ENCODE measurements at places on chromosomes 2 and 18.

DNA sequence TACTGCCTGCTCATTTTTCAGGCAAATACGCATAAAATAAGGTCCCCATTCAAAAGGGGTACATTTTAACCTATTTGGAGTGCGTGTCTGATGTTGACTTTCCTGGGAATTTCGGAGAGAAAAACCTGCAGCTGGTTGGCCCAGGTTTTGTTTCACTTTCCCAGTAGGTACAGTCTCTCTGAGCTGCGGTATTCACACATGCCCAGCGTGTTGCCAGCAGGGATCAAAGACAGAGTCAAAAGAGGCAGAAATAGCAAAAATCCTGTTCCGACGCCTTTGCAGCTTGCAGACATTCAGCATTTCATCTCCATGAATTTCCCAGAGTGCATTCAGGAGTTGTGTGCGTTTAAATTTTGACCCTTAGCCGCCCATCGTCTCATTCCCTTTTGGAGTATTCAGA lies 855.4 kb upstream of the CELF4 start:
- no peak for DNase-seq

DNA sequence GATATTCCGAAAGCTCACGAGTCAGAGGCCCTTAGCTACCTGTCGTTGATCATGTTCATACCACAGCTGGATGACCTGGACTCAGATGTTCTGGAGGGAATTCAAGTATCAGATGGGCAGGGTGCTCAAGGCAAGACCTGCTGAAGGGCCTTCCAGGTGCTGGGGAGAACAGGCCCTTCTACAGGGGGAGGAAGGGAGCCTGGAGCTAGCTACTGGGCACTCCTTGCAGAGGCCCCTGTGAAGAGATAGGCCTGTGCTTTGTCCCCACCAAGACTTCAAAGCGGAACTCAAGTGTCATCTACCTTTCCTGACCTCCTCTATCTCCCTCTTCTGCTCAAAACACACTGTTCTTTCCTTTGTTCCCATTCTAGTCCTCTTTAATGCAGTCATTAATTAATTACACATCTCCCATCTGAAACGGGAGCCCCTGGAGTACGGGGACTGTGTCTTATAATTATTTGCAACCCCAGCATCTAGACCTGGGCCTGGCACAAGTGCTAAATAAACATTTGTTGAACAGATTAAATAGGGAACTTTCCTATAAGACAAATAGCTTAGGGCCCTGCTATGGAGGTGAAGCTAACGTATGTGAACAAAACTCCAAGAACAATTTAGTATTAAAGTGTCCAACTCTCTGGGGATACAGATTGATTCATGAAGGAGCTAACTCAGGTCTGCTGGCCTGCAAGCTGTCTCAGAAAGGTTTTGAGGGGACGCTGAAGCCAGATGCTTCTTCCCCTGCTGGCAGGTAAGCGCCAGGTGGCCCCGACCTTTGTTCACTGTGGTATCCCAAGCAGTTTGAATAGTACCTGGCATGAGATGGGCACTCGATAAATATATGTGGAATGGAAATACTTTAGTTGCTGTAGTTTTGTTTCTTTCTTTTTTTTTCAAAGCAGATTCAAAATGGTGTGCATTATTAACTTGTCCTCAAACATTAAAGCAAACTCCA lies 22.0 kb downstream of the RHOB start:
- DNase-seq = no peak

GRCh38 chr2:45331410-45331786 lies 279.7 kb downstream of the SRBD1 start:
- no peak for DNase-seq

DNA sequence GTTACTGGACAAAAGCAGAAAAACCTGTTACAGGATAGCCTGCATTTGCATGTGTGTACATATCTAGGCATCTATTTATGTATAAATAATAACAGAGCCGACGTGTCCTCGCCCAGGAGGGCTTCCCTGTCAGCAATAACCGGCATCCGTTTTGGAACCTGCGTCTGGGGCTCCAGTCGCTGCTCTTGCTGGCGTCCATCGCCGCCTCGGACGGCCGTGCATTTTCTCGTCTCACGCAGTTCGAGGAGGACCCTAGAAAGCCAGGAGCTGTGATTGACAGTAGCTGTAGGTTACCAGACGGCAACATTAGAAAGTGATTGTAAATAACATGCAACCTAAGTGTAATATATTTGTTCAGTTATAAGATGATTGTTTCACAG lies 132.6 kb downstream of the NFATC1 start:
- no peak for DNase-seq

DNA sequence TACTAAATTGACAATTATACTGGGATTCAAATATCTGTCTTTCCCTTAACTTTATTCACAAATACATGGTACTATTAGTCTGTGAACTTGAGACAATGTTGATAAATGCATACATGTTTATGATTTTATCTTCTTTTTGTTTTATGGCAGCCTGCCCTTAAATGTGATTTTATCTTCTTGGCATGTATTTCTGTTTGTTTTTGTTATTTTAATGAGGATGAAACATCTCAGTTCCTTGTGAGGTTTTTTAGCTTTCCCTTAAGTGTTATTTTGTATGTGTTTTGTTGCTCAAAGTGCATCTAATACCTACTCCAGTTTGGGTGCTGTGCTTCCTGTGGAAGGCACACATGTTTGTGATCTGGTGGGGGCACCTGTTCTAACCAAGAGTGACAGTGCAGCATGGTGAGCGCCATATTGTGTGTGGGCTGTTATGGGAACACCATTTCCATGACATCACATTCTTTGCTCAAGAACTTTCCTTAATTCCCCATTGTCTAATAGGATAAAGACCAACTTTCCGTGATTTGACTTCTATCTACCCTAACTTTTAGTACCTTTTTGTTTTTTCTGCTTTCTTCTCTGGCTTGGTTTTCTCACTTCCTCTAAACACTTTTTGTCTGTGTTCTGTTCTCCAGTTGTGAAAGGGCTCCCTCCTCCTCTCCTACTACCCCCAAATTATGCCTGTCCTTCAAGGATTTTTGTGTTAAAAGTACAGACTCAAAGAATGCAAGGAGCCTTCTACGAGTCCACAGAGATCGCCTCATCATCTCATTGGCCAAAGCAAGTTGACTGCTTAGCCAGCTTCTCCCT lies 162.1 kb upstream of the TTC39C start:
- no peak for DNase-seq

GRCh38 chr2:236728916-236729670 lies 159.5 kb downstream of the ACKR3 start:
- DNase-seq = no peak

- DNase-seq = no peak
These were observed 33.3 kb downstream of the WDR75 start for GRCh38 chr2:189474526-189474925.

DNA sequence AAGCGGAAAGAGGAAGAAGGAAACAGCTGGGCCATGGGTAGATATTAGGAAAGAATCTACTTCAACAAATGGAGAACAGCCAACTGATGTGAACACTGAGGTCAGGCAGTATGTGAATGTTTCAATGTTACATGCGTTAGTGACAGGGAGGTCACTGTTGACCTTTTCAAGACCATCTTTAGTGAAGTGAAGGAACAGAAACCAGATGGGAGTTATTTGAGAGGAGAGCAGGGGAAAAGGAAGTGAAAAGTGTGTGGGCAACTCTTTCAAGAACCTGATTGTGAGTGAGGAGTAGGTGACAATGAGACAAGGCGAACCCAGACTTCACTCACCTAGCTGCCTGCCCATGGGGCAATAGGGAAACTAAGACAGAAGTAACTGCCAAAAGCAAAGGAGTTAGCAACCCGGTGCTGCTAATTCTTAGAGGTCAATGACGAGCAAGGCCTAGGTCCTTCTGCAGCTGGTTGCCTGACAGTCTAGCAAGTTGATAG lies 67.0 kb downstream of the SP3 start:
- DNase-seq = no peak

DNA sequence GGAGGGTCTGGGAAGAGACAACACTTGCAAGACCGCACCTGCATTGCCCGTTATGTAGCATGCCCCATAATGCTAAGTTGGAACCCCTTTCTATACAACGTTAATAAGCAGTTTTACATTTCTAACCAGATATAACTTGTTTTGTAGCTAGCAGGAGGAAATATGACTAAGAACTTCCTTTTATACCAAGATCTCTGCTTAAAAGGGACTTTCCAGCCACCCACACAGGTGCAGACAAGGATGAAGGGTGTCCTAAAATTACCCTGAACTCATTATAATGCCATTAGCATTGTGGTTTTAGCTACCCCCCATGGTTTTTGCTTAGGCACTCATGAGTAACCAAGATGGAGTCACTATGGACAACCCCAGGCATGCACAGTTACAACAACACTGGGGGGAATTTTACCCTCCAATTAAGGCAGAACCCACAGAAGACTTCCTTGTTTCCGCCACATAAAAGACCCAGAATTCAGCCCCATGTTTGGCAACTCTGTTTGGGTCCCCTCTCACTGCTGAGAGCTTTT lies 362.8 kb downstream of the CBLN2 start:
- no peak for DNase-seq

GRCh38 chr18:76353046-76353445 lies 142.0 kb downstream of the ZNF516 start:
- no peak for DNase-seq

DNA sequence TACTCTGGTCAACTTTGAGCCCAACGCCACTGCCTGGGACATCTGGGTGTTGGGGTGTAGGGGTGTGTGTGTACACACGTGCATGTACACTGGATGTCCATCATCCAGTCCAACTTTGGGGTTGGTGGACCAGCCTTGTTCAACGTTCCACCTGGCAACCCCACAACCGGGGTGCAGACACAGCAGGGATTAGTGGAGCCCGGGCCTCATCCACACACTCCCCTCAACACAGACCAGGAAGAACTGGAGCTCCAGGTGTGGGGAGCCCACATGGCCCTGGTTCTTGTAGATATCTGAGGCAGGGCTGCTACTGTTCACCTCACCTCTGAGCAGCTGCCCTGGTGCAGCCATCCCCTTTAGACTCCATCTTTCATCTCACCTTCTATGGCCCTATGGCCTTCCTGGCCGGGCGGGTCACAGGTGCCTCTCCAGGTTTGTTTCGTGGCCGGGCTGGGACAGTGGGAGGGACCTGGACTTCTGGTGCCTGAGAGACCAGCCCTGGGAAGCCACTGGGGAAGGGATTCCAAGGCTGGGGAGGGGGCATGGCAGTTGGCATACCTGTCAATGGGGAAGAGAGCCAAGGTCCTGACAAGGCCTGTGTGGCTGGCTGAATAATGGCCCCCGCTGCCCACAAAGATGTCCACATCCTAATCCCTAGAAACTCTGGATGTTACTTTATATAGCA lies 7.5 kb downstream of the NEU2 start:
- DNase-seq = no peak

- no peak for DNase-seq
These were observed 180.4 kb downstream of the TRIB2 start for GRCh38 chr2:12897181-12897580.

- no peak for DNase-seq
These were observed 21.5 kb upstream of the GNAL start for GRCh38 chr18:11667578-11667977.

GRCh38 chr2:159793326-159793725 lies 4.7 kb downstream of the CD302 start:
- no peak for DNase-seq

- DNase-seq = no peak
These were observed 301.3 kb downstream of the EPHA4 start for GRCh38 chr2:221270806-221271205.

GRCh38 chr18:22604390-22604985 lies 186.8 kb upstream of the CTAGE1 start:
- DNase-seq = no peak

DNA sequence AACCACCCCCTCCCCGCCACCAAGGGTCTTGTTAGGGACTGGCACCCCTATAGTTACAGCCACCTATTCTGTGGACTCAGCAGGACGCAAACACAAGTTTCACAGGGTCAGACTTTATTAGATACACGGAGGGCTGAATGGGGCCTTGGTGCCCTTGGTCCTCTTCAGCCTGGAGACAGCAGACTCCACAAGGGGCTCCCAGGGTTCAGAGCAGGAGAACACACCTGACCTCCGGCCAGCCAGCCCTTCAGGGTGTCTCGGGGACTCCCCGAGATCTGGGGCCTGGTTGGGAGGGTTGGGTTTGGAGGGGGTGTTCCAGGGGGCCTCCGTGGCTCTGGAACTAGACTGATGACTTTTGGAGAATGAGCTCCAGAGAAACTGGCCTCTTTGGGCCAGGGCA lies 2.3 kb upstream of the PREB start:
- no peak for DNase-seq

DNA sequence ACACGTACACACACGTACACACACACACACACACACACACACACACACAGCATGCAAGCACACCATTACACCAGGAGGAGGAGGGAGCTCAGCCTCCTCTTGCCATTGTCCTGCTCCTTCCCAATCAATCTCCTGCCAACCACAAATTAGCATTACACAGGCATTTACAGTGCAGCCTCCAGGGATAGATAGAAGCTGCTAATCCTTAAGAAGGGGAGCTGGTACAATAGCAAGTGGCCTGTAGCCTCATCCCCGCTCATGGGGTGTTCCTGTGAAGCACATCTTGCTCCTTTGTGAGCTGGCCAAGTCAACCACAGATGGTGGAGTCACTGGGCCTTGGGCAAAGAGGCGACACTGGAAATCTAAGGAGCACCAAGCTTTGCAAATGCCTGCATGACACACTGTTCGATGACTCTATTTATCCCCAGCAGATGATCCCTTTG lies 110.3 kb upstream of the PKDCC start:
- DNase-seq = no peak

Measured in DMS79 (cell line).